ENCODE measurements at places on chromosomes 13 and 19.

DNA sequence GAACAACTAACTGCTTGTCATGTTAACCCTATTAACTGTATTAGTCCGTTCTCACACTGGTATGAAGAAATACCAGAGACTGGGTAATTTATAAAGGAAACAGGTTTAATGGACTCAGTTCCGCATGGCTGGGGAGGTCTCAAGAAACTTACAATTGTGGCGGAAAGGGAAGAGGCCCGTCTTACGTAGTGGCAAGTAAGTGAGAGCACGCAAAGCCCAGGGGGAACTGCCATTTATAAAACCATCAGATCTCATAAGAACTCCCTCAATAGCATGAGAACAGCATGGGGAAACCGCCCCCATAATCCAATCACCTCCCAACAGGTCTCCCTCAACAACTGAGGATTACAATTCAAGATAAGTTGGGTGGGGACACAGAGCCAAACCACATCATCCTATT, 34.7 kb downstream of the PHF11 start:
- peaks cover 8% of the 10 kb centered on the region for H3K36me3 ChIP-seq
- H3K4me3 ChIP-seq = no peak overlapping the region
- no peak overlapping the region for H3K27ac ChIP-seq
- no peaks in the 10 kb centered on the region for H3K27me3 ChIP-seq
- no peak for DNase-seq

DNA sequence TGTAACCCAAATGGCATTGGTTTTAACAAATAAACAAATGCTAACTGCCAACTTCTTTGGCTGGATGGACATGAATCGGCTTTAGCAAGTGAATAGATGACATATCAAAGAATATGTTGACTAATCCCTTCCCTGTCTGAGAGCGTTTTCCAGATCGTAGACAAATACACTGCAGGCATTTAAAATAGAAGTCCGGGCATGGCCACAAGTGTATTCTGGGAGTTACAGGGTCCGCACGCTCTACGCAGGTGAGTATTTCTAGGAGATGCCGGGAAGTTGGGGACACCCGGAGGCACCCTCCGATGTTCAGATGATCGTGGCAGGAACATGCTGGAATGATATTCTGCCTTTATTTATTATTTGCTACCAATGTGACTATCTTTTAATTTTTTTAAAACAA, 53.2 kb upstream of the ZNF536 start:
- H3K27ac ChIP-seq = no peak overlapping the region
- no peaks in the 10 kb centered on the region for H3K36me3 ChIP-seq
- DNase-seq = no peak
- H3K4me1 ChIP-seq = no peaks in the 10 kb centered on the region
- H3K27me3 ChIP-seq = no peaks in the 10 kb centered on the region

GRCh38 chr13:35481777-35482176, 5.3 kb upstream of the MAB21L1 start:
- no peak overlapping the region for H3K4me3 ChIP-seq
- H3K27me3 ChIP-seq = no peaks in the 10 kb centered on the region
- H3K4me1 ChIP-seq = 0 out of 2 replicates have a peak, but pooled peaks cover 5% of the 10 kb centered on the region
- no peak overlapping the region for H3K27ac ChIP-seq
- no peaks in the 10 kb centered on the region for H3K36me3 ChIP-seq

- DNase-seq = peak; percentile 81
- no peaks in the 10 kb centered on the region for H3K27me3 ChIP-seq
- no peak overlapping the region for H3K27ac ChIP-seq
- no peaks in the 10 kb centered on the region for H3K36me3 ChIP-seq
Measured at GRCh38 chr13:113151745-113152690, 6.4 kb upstream of the PROZ start.

DNA sequence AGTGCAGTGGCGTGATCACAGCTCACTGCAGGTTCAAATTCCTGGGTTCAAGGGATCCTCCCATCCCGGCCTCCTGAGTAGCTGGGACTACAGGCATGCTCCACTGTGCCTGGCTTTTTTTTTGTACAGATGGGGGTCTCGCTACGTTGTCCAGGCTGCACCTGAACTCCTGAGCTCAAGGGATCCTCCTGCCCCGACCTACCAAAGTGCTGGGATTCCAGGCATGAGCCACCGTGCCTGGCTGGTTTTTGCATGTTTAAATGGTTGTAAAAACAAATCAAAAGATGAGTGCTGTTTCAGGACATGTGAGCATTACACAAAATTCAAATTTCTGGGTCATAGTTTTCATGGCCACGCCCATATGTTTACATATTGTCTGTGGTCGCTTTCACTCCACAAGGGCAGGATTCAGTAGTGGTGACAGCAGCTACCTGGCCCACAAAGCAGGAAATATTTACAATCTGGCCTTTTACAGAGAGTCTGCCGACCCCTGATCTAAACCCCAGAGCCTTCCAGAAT, 5.3 kb downstream of the MATK start:
- peaks cover 12% of the 10 kb centered on the region for H3K27me3 ChIP-seq
- H3K4me3 ChIP-seq = no peak overlapping the region

DNA sequence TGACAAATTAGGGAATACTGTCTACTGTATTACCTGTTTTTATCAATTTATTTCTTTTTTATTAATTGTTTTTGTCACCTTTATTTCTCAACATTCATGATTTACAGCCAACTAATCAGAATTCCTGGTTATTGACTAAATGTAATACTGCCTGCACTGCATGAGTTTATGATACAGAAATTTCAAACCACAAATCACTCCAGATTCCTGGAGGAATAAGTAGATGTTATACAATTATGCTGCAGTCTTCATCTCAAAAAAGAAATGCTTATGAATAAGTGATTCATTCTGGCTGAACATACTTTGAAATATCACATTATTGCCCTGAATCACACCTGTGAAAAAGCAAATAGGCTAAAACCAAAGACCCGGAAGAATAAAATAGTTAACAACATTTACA, 249.7 kb downstream of the DACH1 start:
- H3K27ac ChIP-seq = no peak overlapping the region
- H3K27me3 ChIP-seq = no peaks in the 10 kb centered on the region
- H3K36me3 ChIP-seq = no peaks in the 10 kb centered on the region
- DNase-seq = no peak
- no peak overlapping the region for H3K4me3 ChIP-seq

- no peaks in the 10 kb centered on the region for H3K4me1 ChIP-seq
- peak; percentile 24 for DNase-seq
- H3K27ac ChIP-seq = no peak overlapping the region
- no peaks in the 10 kb centered on the region for H3K27me3 ChIP-seq
- H3K4me3 ChIP-seq = no peak overlapping the region
- H3K36me3 ChIP-seq = no peaks in the 10 kb centered on the region
Measured at GRCh38 chr19:5271145-5271544, 69.5 kb downstream of the PTPRS start.

GRCh38 chr19:5903056-5903623, 450 bp downstream of the NDUFA11 start:
- H3K4me3 ChIP-seq = peak overlapping the region; percentile 99
- peak overlapping the region; percentile 98 for H3K27ac ChIP-seq
- H3K36me3 ChIP-seq = no peaks in the 10 kb centered on the region
- peak; percentile 84 for DNase-seq
- H3K27me3 ChIP-seq = no peaks in the 10 kb centered on the region

Data from GM23248 (cell line).